ENCODE measurements at places on chromosomes 13 and 19.

- DNase-seq: peak; percentile 20
These were observed 399.6 kb downstream of the LMO7 start for GRCh38 chr13:76035711-76036110.

DNA sequence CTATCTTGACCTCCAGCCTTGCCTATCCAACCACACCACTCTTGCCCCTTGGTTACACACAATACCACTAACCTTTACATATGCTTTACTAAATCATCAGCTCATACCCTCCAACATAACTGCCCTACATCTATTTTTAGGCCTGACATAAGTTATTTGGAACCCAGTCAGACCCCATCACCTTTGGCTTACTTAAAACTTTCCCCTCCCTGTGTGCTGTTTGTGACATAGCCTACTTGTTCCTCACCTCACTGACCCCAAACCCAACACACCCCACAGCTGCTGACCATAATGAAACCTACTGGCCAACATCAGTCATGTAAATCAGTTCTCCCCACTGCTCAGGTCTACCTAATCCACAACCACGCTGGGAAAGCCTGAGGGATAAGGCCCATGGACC is 4.9 kb downstream of the ZNF266 start:
- DNase-seq: no peak

DNA sequence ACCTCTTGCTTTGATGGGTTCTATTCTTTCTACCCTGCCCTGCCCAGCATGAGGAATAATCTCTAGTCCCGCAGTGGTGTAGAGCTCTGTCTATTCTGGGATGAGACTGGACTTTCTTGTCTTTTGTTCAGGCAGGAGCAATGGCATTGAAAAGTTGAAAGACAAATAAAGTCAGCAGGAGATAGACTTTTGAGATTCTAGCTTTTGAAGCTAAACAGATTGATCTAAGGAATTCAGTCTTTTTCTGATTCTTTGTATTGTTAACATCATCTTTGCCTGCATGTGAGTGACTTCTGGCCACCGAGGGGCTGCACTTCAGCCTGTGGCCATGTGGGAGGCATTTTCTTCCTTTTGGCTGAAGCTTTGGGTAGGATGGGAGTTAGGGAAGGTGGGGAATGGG is 132.4 kb downstream of the MRPL57 start:
- no peak for DNase-seq

DNA sequence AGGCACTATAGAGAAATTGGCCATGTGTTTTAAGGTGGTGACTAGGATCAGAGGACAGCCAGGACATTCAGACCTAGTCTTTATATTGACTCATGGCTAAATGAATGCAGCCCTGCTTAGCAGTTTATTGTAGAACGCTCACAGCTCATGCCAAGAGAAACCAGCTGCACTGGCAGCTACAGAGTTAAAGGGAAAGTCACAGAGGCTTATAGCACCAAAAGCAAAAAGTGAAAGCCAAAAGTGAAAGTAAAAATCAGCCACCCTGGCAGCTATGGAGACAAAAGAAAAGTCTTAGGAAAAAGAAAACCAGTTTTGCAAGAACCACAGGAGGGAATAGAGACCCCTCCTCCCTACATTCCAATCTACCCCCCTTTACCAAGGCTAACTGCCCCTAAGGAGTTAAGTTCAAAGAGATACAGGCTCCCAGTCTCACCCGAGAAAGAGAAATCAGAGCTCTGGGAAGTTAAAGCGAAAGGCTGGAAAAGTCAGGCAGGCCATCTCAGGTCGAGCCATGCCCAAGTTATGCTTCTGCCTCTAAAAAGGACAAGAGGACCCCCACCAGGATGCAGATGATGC is 99.0 kb downstream of the ZNF429 start:
- DNase-seq: peak; percentile 24

GRCh38 chr13:35343417-35343816 is 133.1 kb downstream of the MAB21L1 start:
- no peak for DNase-seq

DNA sequence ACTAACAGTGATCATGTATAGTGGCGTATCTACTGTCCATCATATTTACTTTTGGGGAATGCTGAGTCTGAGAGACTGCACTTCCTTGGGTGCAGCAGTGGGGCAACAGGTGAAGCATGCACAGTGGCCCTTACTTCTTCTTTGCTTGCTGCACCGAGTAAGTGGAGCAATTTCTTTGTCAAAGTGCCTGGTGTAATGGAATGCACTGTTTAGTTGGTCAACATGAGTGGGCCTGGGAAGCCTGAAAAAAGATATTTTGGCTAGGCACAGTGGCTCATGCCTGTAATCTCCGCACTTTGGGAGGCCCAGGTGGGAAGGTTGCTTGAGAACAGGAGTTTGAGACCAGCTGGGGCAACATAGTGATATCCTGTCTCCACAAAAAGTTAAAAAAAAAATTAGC is 94.9 kb downstream of the OLFM4 start:
- DNase-seq: no peak

DNA sequence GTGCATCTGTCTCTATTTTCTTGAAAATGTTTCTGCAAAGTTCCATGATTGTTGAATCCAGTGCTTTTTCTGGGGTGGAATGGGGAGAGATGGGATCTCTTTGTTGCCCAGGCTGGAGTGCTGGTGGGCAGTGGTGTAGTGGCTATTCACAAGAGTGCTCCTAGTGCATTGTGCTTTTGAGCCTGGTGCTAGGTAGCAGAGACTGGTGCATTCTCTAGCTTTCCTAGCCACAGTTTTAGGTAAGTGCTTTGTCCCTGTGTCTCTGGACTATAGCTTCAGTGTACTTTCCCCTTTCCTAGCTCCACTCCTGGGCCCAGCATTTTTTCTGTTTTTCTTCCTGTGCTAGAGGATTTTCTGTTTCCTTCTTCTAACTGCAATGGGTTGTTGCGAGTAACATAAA is 825.6 kb downstream of the SLITRK6 start:
- no peak for DNase-seq

DNA sequence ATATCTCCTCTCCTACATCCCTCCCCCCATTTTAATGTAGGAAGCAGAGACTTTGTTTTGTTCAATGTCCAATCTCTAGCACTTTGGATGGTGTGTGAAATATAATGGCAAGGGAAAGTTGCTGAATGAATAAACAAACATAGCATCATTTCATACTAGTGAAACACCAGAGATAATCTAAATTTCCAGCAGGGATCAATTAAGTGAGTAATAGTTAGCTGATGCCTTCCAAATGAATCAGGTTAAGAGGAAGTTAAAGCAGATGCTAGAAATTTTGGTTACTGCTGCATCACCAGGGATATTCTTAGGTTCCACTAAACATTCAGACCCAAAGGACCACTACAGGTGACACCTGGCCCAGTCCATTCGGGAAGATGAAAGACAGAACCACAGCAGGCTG is 8.1 kb downstream of the MRPS31 start:
- no peak for DNase-seq

GRCh38 chr13:109781384-109782065 is 4.9 kb downstream of the IRS2 start:
- DNase-seq: no peak

DNA sequence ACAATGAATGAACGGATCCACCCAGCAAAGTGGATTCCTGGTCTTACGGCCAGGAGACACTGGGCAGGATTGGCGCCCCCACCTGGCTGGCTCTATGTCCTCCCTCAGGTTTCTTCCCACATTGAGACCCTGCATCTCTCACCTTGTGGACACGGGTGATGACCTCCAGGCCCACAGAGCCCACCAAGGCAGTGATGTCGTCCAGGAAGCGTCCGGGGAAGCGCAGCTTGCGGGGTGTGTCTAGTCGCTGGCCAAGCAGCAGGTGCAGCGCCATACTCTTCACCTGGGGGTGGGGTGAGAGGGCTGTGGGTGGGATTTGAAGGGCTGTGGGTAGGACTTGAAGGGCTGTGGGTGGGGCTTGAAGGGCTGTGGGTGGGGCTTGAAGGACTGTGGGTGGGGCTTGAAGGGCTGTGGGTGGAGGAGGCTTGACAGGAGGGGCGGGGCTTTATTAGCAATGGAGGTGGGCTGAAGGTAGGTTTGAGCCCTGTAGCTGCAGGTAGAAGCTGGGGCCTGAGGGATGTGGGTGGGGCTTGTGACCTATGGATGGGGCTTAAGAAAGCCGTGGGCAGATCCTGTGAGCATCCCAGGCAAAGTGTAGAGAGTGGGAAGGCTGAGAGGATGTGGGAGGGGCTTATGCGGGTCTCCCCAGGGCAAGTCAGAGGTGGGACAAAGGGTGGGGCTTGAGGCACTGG is 12.1 kb upstream of the ANGPTL8 start:
- no peak for DNase-seq

GRCh38 chr13:44685641-44686040 is 109.5 kb upstream of the TSC22D1 start:
- no peak for DNase-seq

DNA sequence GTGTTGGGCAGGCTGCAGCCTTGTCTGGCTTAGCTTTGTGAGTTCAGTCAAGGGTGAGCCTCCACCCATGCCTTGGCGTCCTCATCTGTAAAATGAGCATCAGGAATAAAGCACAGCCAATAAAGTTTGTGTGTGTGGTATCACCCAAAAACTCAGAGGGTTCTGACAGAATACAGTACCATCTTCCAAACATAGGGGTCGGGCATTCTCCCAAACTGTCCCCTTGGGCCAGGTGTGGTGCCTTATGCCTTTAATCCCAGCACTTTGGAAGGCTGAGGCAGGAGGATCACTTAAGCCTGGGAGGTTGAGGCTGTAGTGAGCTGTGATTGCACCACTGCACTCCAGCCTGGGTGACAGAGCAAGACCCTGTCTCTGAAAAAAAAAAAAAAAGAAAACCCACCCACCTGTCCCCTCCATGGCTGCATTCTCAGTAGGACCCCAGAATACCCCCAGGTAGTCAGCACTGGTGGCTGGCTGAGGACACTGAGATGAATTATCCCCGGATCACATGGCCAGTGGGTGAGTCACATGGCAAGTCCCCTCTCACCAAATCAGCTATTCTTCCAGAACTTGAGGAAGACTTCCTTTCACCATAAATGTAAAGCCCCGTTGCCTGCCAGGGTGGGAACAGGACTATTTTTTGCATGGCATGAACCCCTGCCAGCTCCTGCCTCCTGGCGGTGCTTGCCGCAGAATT is 18.6 kb downstream of the POP4 start:
- DNase-seq: no peak
